Suppressor macrophage (primary cell): ENCODE measurements at places on chromosomes 1 and 21.
A peak's percentile ranks its signal among the peaks of the same experiment; 100 is the strongest.

GRCh38 chr1:214793708-214794107 is 190.7 kb downstream of the CENPF start:
- DNase-seq, result no peak

DNA sequence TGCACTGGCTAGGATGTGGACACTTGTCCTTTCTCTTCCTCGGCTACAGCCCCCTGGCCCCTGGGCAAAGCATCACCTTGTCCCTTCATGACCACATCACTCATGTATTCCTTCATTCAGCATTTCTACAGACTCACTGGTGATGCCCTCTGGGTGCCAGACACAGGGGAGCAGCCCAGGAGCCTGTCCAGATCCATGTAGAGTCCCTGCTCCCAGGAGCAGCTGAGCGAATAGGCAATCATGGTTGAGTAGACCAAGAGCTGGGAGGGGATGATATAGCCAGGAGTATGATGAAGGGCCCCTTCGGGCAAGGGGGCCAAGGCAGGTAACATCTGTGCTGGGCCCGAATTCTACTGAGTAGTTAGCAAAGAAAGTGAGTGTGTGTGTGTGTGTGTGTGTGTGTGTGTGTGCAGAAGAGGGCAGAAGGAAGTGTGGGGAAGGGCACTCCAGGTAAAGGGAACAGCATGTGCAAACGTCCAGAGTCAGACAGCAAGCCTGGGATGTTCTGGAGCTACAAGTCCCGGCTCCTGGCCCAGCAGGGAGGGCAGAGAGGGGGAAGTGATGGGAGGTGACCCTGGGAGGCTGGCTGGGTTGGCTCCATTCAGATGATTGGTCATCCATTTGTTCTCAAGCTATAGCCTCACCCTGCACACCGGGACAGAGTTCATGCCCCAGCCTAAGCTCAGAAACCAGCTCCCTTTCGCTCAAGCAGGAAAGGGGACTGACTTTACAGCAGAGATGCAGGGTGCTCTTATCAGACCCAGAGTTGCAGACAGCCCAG is 21.0 kb upstream of the PIK3CD start:
- peak; percentile 26 for DNase-seq

DNA sequence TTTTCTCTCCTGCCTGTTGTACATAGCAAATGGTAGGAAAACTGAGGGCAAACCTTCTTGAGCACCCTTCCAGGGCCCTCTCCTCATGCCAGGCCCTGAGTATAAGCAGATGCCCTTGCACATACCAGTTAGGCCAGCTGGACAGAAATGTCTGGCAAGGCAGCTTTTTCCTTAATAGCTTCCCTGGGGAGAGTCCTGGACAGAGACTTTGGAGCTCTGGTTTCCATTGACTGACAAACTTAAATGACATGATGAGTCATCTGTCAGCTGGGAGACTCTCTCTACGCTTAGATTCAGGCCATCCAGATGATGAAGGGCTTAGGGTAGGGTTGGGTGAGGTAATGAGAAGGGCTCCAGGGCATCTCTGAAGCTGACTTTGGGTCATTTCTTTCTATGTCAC is 317.5 kb downstream of the ASTN1 start:
- no peak for DNase-seq

- no peak for DNase-seq
Observed at GRCh38 chr1:12447849-12448312, 170.1 kb downstream of the DHRS3 start.

DNA sequence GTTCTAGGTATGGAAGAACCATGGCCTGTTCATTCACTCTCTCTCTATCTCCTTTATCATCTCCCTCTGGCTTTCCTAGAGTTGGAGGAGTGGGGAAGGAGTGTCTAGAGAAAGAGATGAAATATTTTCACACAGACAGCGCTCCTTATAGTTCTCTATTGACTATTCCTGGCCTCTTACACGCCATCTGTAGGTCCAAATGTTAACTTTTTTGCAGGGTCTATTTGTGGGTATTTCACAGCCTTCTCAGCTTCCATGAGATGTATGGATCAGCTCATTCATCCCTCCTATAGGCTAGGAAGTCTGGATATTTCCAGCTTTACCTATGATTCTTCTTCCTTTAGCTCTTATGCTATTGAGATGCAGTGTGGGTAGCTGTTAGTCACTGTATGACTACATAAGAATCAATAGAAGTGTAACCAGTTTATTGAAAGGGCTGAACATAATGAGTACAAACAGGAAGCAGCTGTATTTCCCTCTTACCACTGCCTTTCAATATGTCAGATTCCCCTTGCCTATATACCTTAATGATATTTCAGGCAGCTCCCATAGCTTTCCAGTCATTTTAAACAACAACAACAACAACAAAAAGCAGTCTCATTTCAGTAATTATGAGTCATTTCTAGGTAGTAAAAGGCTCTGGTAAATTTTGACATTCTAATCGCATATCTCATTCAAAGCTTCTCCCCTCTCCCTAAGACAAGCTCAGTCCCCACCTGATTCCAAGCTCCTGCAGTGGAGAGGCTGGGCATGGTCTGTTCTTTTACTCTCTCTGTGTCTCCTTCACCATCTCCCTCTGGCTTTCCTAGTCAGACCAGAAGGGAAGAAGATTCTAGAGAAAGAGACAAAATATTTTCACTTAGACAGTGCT is 149.5 kb downstream of the TTLL7 start:
- DNase-seq, result no peak

DNA sequence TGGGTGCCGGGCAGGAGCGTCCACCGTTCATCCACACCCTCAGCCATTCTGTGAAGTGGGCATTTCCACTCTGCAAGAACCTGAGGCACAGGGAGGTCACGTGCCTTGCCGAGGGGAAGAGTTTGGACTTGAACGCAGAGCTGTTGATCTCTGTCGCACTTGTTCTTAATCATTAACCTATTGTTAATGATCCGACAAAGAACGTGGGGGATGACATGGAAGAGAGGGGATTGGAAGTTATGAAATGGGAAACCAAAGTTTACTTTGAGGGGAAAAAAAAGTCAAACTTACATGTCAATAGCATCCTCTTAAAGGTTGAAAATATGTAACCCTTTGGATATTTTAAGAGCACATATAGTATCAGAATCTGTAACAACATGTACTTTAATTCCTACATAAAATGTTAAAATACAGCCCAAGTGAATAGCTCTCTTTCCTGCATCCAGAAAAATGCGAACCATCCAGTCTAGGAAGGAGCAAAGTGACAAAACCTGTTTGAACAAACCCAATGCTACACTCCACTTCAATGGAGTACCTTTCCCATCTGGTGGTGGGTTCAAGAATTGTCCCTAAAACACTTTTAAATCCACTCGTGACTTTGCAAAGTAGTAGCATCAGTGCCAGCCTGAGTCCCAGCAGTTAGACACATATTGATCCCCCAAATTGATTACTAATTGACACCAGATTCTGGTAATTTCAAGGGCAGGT is 75.5 kb downstream of the SETD4 start:
- DNase-seq, result no peak

- peak; percentile 39 for DNase-seq
Observed at GRCh38 chr1:68213843-68214242, 18.5 kb downstream of the WLS start.
